Aorta (tissue), 5 donors: ENCODE measurements at places on chromosomes 5 and 9.

DNA sequence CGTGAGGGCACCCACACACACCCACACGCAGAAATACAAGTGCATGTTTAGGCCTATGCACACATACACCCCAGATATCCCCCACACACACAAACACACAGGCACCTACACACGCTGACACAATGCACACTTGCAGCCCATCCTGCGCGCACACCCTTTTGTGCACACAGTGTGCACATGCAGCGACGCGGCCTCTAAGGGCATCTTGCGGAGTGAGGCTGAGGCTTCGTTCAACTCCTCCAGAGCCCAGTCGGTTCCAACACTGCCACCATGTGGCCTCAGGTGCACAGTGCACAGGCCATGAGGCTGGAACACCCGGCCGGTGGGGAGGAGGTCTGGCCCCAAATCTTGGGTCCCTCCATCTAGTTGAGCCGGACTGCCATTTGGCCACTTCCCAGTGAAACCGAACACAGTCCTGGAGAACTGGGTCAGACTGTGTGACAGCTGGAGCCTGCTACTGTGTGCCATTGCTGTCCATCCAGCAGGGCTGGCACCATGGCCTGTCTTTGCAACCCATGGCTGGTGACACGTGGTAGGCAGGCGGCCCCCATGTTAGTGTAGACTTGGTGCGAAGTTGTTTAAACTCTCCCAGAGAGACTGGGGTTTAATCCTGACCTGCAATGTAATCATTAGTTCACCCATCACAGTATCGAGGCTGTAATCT, 97.7 kb upstream of the MVB12B start:
- no peak overlapping the region for H3K27ac ChIP-seq
- no peaks in the 10 kb centered on the region for H3K36me3 ChIP-seq
- peak; percentile 87 for DNase-seq
- H3K4me3 ChIP-seq, result no peak overlapping the region

DNA sequence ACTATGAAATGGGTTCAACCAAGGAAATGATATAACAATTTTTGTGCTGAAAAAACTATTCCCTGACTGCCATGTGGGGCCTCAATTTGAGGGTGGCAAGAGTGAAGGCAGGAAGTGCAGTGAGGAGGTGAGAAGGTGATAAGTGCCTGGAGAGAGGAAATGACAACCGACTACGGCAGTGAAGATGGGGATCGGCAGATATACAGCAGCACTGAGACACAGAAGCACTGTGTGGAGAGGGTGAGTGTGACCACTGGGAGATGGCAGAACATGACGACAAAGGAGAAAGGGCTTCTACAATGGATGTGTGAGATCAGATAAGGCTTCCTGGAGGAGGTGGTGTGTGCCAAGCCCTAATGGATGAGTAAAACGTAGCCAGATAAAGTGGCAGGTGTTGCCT, 271.8 kb downstream of the TRIM32 start:
- no peaks in the 10 kb centered on the region for H3K4me1 ChIP-seq
- no peak overlapping the region for H3K4me3 ChIP-seq
- peaks cover 2% of the 10 kb centered on the region for H3K36me3 ChIP-seq
- H3K27ac ChIP-seq, result no peak overlapping the region
- DNase-seq, result no peak

GRCh38 chr5:41815663-41816229, 54.5 kb downstream of the OXCT1 start:
- H3K27me3 ChIP-seq, result no peaks in the 10 kb centered on the region
- no peak for DNase-seq
- peak overlapping the region; percentile 34 for H3K4me3 ChIP-seq

- no peak overlapping the region for H3K27ac ChIP-seq
- no peak for DNase-seq
- H3K4me1 ChIP-seq, result no peaks in the 10 kb centered on the region
Measured at GRCh38 chr5:38695021-38695958, 138.8 kb upstream of the LIFR start.

DNA sequence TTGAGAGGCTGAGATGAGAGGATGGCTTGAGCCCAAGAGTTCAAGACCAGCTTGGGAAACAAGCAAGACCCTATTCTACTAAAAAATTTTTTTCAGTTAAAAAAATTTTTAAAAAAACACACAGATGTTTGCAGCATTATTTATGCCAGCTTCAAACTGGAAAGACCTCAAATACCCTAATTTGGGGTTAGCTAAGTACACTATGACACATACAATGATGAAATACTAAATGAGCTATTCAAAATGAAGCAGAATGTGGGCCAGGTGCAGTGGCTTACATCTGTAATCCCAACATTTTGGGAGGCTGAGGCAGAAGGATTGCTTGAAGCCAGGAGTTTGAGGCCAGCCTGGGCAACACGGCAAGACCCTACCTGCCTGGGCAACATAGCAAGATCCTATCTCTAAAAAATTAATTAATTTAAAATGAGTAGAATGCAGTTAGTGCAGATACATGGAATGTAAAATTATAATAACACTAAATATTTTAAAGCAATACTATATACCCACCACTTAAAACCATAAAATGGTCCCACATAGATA, 44.9 kb downstream of the LHFPL2 start:
- no peak for DNase-seq
- H3K36me3 ChIP-seq, result no peaks in the 10 kb centered on the region
- no peaks in the 10 kb centered on the region for H3K27me3 ChIP-seq
- H3K4me3 ChIP-seq, result no peak overlapping the region
- no peak overlapping the region for H3K27ac ChIP-seq
- H3K4me1 ChIP-seq, result no peaks in the 10 kb centered on the region

DNA sequence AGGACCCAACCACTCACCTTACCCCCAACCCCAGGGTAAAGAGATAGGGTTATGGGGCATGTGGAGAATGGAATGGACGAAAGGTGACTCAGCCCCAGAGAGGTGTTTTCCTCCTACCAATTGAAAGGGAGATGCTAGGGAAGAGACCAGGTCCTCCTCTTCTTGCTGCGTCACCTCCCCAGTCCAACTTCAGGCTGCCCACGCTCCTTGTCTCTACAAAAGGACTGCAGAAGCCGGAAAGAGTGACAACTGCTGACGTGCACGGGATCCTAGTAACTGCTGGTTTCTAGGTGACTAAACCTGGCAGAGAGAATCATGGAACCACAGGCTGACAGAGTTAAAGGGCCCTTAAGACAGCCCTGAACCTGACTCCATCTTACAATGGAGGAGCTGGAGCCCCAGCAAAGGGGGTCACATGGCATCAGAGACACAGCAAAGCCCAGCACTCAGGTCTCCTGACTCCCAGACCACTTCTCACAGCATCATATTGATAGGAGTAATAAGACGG, 2.2 kb downstream of the GPX3 start:
- H3K36me3 ChIP-seq, result no peaks in the 10 kb centered on the region
- no peaks in the 10 kb centered on the region for H3K4me1 ChIP-seq
- no peak overlapping the region for H3K4me3 ChIP-seq
- H3K27me3 ChIP-seq, result no peaks in the 10 kb centered on the region
- DNase-seq, result peak; percentile 82

GRCh38 chr9:23496489-23497136, 329.4 kb downstream of the ELAVL2 start:
- H3K4me1 ChIP-seq, result no peaks in the 10 kb centered on the region
- no peak overlapping the region for H3K4me3 ChIP-seq
- H3K27me3 ChIP-seq, result no peaks in the 10 kb centered on the region
- no peaks in the 10 kb centered on the region for H3K36me3 ChIP-seq

- H3K4me3 ChIP-seq, result no peak overlapping the region
- H3K27ac ChIP-seq, result no peak overlapping the region
- no peaks in the 10 kb centered on the region for H3K27me3 ChIP-seq
Measured at GRCh38 chr9:121207371-121207940, 5.8 kb upstream of the RAB14 start.

DNA sequence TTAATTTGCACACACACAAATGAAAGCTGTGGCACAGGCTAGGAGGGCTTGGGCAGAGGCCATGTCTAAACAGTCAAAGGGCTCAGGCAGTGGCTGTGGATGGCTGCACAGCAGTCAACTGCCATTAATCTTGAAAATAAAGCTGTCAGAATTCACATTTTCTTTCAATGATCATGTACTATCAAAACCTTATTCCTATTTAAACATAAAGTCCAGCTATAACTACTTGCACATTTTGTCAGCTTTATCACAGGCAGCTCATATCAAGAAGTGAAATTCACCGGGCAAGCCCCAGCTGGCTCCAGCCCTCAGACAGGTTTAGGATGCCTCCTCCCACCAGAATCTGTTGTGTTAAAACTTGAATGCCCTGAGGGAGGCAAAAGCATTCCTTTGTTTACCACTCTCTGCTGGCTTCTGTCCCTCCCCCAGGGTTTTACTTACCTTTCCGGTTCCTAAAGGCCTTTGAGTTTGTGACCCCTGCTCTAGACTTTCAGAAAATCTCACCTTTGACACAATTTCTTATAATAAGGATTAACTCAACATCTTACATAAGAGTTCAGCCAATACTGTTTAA, 54.9 kb upstream of the GRAMD2B start:
- H3K27me3 ChIP-seq, result no peaks in the 10 kb centered on the region
- H3K4me3 ChIP-seq, result no peak overlapping the region
- peaks cover 2% of the 10 kb centered on the region for H3K4me1 ChIP-seq
- no peak overlapping the region for H3K27ac ChIP-seq

- DNase-seq, result no peak
- no peaks in the 10 kb centered on the region for H3K4me1 ChIP-seq
- no peak overlapping the region for H3K27ac ChIP-seq
- H3K36me3 ChIP-seq, result no peaks in the 10 kb centered on the region
Measured at GRCh38 chr9:76333388-76333787, 60.8 kb downstream of the RFK start.

- H3K36me3 ChIP-seq, result no peaks in the 10 kb centered on the region
- DNase-seq, result no peak
- no peaks in the 10 kb centered on the region for H3K27me3 ChIP-seq
- H3K27ac ChIP-seq, result no peak overlapping the region
- no peak overlapping the region for H3K4me3 ChIP-seq
Measured at GRCh38 chr5:64437496-64437895, 68.3 kb upstream of the RGS7BP start.

DNA sequence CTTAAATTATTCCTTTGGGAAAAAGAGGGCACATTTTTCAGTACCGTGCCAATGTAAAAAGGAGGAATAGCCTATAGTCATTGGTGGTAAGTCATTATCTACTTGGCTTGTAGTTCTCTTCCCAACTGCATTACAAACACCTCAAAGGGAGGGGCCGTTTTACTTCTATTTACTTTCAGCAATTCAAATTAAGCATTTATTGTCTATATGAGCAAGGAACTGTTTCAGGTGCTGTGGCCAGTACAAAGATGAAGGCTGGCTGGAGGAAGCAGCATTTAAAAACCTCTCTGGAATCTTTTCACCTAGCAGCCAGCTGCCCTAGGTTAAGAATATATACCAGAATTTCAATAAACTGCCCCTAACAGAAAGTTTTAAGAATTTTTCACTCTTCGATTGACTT, 48.9 kb downstream of the SEMA6A start:
- no peak overlapping the region for H3K27ac ChIP-seq
- peaks cover 3% of the 10 kb centered on the region for H3K4me1 ChIP-seq
- no peaks in the 10 kb centered on the region for H3K27me3 ChIP-seq
- no peak overlapping the region for H3K4me3 ChIP-seq
- no peak for DNase-seq

GRCh38 chr5:126309860-126310259, 113.3 kb upstream of the GRAMD2B start:
- no peak for DNase-seq
- no peaks in the 10 kb centered on the region for H3K36me3 ChIP-seq
- no peaks in the 10 kb centered on the region for H3K27me3 ChIP-seq
- no peak overlapping the region for H3K4me3 ChIP-seq

DNA sequence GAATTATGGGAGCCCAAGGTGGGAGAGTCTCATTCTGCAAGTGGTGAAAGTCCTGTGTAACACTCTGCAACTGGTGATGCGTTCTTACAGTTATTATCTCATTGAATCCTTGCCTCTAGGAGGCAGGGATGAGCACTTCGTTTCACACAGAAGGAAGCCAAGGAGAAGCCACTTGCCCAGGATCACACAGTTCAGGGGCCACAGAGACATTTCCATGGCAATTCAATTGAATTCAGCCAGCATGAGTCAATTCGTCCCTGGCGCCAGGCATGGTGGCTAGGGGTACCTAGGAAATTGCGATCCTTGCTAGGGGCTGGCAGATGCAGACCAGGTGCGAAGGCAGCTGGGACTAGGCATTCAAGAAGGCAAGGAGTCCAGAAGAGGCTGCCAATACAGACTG, 26.2 kb downstream of the LHX2 start:
- H3K4me3 ChIP-seq, result no peak overlapping the region
- peak; percentile 26 for DNase-seq
- H3K4me1 ChIP-seq, result no peaks in the 10 kb centered on the region

DNA sequence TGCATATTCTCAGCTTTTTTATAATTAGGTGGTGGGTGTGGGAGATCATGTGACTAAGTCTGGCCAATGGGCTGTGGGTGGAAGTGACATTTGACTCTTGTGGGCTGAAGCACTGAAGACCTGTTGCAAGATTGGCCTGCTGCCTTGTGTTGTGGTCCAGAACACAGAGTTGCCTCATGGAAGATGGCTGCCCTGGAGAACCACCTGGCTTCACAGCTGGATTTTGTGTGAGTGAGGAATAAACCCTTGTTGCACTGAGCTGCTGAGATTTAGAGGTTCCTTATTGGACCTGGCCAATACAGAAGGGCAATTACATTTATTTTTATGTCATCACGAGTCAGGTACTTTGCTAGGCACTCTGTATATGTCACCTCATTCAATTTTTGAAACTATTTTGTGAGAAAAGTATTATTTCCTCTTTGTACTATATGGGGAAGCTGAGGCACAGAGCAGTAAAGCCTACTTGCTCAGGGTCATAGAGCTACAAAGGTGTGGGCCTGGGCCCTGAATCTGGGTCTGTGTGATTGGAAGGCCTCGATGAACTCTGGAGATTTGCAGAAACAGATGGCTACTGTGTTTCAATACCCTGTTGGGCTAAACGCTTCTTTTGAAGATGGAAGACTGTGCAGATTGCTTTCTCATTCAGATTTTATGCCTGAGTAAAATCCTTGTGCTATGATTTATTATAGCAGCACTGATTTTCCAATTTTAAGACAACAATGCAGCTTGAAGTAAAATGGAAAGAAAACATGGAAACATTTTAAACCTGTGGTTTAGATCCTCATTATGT, 71.2 kb upstream of the TBC1D2 start:
- H3K4me3 ChIP-seq, result no peak overlapping the region
- peaks cover 2% of the 10 kb centered on the region for H3K27me3 ChIP-seq
- H3K27ac ChIP-seq, result no peak overlapping the region

DNA sequence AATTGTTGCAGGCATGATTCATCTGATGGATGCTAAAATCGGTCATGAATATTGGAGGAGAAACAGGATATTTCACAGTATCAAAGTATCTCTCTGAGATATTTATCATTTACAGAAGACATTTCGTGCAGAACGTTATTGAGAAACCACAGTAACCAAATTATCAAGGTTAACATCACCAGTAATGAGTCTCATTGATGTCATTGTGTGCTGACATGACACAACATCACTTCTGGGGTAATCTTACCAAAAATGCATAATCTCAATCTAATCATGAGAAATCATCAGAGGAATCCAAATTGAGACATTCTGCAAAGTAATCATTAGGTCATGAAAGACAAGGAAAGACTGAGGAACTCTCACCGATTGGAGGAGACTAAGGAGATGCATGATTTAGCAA, 42.7 kb downstream of the C5orf22 start:
- H3K27ac ChIP-seq, result no peak overlapping the region
- no peaks in the 10 kb centered on the region for H3K4me1 ChIP-seq
- H3K36me3 ChIP-seq, result no peaks in the 10 kb centered on the region
- H3K27me3 ChIP-seq, result no peaks in the 10 kb centered on the region
- no peak for DNase-seq

- H3K27ac ChIP-seq, result peak within 1 kb of the TSS; percentile 94
- no peaks in the 10 kb centered on the region for H3K36me3 ChIP-seq
- DNase-seq, result peak; percentile 95
- no peak within 1 kb of the TSS for H3K4me3 ChIP-seq
- no peaks in the 10 kb centered on the region for H3K27me3 ChIP-seq
Measured at GRCh38 chr9:128920381-128921058, at the start of gene PHYHD1. TSS of gene PHYHD1 (plus strand) at chr9:128920982. CDS start at chr9:128922324, 1,342 bp downstream.

- H3K4me3 ChIP-seq, result no peak overlapping the region
- DNase-seq, result no peak
- no peak overlapping the region for H3K27ac ChIP-seq
- no peaks in the 10 kb centered on the region for H3K4me1 ChIP-seq
Measured at GRCh38 chr5:86596476-86596875, 21.3 kb upstream of the COX7C start.
